ENCODE measurements at places on chromosomes 12 and 14.

- DNase-seq, result no peak
These were observed 90.6 kb upstream of the PWP1 start for GRCh38 chr12:107594995-107595394.

GRCh38 chr14:45916340-45916953, 663.4 kb upstream of the MIS18BP1 start:
- DNase-seq, result no peak

DNA sequence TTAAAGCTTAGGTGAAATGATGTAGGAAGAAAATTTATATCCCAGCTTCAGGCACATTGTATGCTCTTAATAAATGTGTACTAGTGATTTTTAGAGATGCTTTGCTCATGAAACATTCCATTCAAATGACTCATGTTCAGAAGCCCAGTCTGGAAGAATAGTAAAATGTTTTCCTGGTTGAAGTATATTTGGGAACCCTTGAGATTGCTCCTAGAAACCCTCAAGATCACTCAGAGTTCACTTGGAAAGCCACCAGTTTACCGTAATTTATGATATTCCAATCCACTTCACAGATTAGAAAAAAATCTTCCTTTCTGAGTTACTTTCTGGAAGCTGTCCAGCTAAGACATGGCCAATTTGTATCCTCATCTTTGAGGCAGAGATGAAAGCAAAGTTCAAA, 186.4 kb downstream of the SYT10 start:
- no peak for DNase-seq

- DNase-seq, result no peak
These were observed 21.6 kb downstream of the TMTC2 start for GRCh38 chr12:82708061-82708879.

GRCh38 chr12:114294303-114294685, 111.7 kb downstream of the TBX5 start:
- no peak for DNase-seq

- no peak for DNase-seq
These were observed 25.4 kb downstream of the HSPB8 start for GRCh38 chr12:119204131-119204530.

DNA sequence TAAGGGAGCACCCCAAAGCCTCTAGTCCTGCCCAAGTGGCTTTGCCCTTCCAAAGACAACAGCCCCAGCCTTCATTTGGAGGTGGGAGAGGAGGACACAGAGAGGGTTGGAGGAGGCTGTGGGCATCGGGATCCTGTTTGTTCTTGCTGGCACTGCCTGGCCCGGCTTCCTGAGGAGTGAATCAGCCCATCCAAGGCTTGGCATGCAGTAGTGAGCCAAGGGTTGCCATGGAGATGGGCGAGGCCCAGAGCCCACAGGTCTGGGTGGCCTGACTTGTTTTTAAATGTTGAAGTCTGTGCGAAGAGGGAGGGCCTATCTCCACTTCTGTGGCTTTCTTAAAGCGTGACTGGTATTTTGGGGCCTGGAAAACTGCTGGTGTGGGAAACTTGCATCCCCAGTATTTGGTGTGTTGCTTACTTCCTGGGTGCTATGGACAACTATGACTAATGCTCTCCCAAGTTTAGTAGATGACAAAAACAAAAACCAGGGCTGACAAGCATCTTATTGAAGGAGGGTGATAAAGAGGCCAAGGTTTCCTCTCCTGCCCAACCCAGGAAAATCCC, 15.8 kb downstream of the CD9 start:
- no peak for DNase-seq

DNA sequence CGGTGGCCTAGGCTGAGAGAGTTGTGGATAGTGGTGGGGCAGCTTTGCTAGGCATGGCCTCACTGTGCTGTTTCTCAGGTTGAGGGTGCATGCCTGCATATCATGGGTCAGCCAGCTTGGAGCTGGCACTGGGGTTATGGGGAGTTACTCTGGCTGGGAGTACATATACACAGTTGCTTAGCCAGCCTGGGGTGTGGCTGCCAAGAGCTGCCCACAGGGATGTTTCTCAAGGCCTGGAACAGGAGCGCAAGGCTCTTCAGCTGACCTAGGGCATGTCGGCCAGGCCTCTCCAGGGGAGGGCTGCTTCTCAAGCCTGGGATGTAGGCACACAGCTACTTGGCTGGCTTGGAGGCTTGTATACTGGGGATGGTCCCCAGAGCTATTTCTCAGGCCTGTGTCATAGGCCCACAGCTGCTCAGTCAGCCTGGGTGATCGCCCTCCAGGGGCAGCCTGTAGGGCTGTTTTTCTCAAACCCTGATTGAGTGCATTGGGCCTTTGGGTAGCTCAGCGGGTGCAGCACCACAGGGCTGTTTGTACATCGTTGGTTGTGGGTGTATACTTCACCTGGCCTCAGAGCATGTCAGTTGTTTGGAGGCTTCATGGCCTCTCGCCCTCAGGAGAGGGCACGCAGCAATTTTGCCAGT, 114.9 kb downstream of the METTL25 start:
- no peak for DNase-seq

- DNase-seq, result no peak
These were observed 167.1 kb downstream of the CAND1 start for GRCh38 chr12:67436230-67436629.

GRCh38 chr12:113619202-113619601, 147.5 kb upstream of the LHX5 start:
- DNase-seq, result no peak

- no peak for DNase-seq
These were observed 76.9 kb upstream of the EEA1 start for GRCh38 chr12:93005928-93006392.

DNA sequence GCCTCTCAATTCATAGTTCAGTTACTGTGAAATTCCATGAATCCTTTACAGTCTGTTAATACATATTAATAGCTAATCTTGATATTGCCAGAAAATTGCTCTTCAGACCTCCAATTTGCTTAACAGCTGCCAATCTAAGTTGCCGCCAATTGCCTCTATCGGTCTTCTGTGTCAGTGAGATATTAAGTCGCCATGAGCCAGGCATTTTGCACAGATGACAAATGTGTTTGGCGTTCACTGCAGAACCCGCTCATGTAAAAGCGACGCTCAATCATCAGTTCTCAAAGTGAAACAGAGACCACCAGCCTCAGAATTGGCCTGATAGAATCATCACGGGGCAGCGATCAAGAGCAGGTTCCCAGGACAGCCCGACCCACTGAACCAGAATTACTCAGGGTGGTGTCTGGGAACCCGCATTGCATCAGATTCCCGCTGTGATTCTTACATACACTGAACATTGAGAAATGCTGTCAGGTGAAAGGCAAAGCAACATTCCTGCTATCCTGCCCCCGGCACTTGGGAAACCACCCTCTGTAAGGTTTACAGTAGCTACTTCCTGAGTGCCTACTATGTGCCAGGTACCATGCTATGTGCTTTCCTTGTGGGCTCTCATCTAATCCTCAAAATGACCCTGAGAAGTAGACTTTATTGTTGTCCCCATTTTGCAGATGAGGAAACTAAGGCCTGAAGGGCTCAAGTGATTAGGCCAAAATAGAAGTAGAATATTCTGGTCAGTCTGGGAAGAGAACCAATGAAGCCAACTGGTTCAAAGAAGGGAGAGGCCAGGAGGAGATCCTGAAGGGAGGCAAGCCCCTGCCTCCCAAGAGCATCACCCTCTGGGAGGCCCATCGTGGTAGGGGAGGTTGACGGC, 216.4 kb downstream of the SLC41A2 start:
- no peak for DNase-seq

- DNase-seq, result no peak
These were observed 10.7 kb downstream of the VDR start for GRCh38 chr12:47894068-47894467.

GRCh38 chr12:71870416-71870815, 30.9 kb downstream of the TBC1D15 start:
- DNase-seq, result no peak

DNA sequence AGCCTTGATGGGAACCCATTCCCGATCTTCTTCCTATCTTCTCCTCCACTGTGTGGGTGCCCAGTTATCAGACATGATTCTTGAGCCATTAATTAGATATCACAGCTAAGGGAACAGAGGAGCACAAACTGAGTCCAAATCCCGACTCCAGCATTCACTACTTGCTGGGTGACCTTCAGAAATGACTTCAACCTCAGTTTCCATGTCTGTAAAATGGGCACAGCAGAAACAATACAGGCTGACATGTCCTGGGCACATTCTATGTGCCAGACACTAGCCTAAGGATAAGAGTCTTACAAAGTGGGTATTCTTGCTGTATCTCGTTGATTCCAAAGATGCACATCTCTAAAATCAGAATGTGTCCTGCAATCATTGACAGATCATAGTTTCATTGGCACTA, 128.7 kb upstream of the NOS1 start:
- no peak for DNase-seq

GRCh38 chr12:57090490-57090889, 1.6 kb downstream of the NAB2 start:
- no peak for DNase-seq
